CD4-positive, alpha-beta memory T cell (primary cell): ENCODE measurements at places on chromosomes 12 and 14. TPM values are rescaled to one million over a fixed set of nuclear protein-coding genes. Genes with fewer than 3 reads are reported as not detected.
A peak's percentile ranks its signal among the peaks of the same experiment; 100 is the strongest.

GRCh38 chr14:90803249-90803648, 13.0 kb downstream of the TTC7B start:
- H3K36me3 ChIP-seq: no peaks in the 10 kb centered on the region
- H3K27ac ChIP-seq: no peak overlapping the region
- no peak overlapping the region for H3K4me3 ChIP-seq

DNA sequence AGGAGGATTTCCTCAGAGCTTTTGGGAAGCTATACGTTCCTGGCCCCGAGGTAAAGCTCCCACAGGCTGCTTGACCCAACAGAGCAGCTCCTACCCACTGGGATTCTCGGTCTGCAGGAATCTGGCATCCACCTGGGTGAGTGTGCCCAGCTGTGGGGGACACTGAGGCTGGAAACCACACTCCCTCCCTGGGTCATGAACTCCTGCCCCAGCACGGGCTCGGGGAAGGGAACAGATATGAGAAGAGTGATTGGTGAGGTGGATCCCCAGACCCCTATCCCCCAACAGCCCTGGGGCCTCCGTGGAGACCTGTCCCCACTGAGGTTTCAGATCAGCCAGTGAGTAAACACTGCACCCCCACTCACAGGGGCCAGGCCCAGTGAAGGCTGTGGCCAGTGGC, 3.3 kb downstream of the FAIM2 start:
- no peaks in the 10 kb centered on the region for H3K36me3 ChIP-seq
- DNase-seq: no peak
- H3K4me1 ChIP-seq: no peaks in the 10 kb centered on the region
- H3K27me3 ChIP-seq: no peaks in the 10 kb centered on the region
- no peak overlapping the region for H3K4me3 ChIP-seq

DNA sequence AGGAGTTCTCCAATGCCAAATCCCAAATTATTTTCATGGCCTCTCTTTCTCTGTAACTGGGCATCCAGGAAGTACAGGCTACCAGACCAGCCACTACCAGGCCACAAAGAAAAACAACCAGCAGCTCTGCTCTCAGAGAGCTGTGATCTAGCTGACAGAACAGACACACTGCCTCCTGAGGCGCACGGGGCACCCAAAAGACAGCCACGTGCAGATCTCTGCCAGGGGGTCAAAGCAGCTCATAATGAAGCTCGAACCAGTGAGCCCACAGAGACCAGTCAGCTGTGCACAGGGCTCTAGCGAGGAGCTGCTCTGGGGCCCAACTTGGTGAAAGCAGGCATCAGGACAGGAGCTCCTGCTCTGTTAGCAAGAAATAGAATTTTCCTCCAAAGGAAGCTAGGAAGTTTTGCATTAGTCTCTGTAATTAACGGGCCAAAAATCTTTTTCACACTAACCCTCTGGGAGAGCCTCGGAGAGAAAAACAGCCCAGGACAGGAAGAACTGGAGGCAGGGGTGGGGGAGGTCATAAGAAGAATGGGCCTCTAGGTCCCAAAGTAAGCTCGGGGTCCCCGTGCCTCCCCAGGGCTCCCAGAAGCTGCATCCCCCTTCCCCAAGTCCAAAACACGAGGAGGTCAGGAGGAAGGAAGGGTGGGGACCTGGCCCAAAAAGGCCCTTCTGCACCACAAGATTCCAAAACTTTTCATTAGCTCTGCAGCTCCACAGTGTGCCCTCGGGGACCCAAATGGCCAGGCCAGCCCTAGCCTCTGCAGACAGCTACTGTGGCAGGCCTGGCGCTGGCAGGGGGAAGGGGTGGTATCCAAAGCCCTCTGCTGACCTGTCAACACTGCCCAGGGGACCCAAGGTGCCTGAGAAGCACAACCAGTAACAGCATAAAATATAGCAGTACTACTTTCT, 30.2 kb downstream of the ACTN1 start:
- H3K4me1 ChIP-seq: peaks cover 22% of the 10 kb centered on the region

- peaks cover 5% of the 10 kb centered on the region for H3K36me3 ChIP-seq
- DNase-seq: no peak
- H3K27me3 ChIP-seq: no peaks in the 10 kb centered on the region
- peaks cover 37% of the 10 kb centered on the region for H3K4me1 ChIP-seq
- H3K27ac ChIP-seq: peak overlapping the region; percentile 87
- H3K4me3 ChIP-seq: peak overlapping the region; percentile 99
These were observed 1.1 kb downstream of the NCAPD2 start for GRCh38 chr12:6494968-6495367.

LIN7A gene
- polyA plus RNA-seq: not detected

GRCh38 chr12:29414368-29414767, 33.4 kb upstream of the ERGIC2 start:
- no peak for DNase-seq
- H3K27me3 ChIP-seq: no peaks in the 10 kb centered on the region
- no peaks in the 10 kb centered on the region for H3K4me1 ChIP-seq
- H3K27ac ChIP-seq: no peak overlapping the region
- no peaks in the 10 kb centered on the region for H3K36me3 ChIP-seq

MANSC1 gene
- 1.4 TPM for polyA plus RNA-seq

OR4E2 gene
- polyA plus RNA-seq: not detected

DNA sequence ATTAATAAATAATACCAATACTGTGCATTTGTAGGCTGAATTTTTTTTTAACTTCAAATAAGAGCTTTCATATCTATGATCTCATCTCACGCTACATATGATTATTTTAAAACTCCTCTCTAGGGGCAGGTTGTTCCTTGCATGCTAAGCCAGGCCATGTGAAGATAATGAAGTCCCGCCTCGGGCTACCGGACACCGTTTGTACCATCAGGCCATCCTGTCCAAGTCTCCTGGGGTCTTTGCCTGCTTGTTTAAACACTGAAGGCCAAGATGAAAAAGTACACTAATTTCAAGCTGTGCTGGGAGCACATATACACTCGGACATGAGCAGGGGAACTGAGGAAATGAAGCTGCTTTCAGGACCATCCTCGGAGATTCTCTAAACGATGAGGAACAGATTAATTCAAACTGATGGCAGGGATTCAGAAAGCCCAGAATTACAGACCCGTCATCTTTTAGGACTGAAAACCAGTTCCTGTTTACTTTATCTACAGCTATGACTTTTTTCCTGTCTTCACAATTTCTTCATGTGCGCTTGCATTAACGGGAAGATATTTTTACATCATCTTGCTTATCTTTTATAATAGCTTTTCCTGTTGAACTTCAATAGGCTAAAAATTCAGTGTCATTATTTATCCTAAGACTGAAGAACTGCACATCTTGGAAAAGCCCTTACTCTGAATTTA, 6.3 kb upstream of the ABHD12B start:
- H3K27me3 ChIP-seq: peaks cover 17% of the 10 kb centered on the region
- DNase-seq: no peak
- H3K4me1 ChIP-seq: no peaks in the 10 kb centered on the region
- H3K4me3 ChIP-seq: no peak overlapping the region
- no peaks in the 10 kb centered on the region for H3K36me3 ChIP-seq
- H3K27ac ChIP-seq: no peak overlapping the region

DNA sequence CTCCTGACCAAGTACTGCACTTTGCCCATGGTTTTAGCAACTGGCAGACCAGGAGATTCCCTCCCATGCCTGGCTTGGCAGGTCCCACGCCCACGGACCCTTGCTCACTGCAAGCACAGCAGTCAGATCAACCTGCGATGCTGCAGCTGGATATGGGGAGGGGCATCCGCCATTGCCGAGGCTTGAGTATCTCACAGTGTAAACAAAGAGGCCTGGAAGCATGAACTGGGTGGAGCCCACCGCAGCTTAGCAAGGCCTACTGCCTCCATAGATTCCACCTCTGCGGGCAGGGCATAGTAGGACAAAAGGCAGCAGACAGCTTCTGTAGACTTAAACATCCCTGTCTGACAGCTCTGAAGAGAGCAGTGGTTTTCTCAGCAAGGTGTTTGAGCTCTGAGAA, 479.8 kb downstream of the FUT8 start:
- no peaks in the 10 kb centered on the region for H3K36me3 ChIP-seq
- H3K27ac ChIP-seq: no peak overlapping the region
- H3K4me1 ChIP-seq: no peaks in the 10 kb centered on the region
- no peak overlapping the region for H3K4me3 ChIP-seq
- DNase-seq: no peak
